Urothelium cell line (cell line): ENCODE measurements at places on chromosomes 6 and 20.

- DNase-seq, result no peak
Observed at GRCh38 chr20:53613748-53614147, 20.1 kb upstream of the ZNF217 start.

- no peak for DNase-seq
Observed at GRCh38 chr6:156256161-156256560, 521.0 kb upstream of the ARID1B start.

- DNase-seq, result no peak
Observed at GRCh38 chr6:16043171-16044135, 85.4 kb upstream of the MYLIP start.

GRCh38 chr6:149071997-149072396, 245.5 kb upstream of the TAB2 start:
- no peak for DNase-seq

DNA sequence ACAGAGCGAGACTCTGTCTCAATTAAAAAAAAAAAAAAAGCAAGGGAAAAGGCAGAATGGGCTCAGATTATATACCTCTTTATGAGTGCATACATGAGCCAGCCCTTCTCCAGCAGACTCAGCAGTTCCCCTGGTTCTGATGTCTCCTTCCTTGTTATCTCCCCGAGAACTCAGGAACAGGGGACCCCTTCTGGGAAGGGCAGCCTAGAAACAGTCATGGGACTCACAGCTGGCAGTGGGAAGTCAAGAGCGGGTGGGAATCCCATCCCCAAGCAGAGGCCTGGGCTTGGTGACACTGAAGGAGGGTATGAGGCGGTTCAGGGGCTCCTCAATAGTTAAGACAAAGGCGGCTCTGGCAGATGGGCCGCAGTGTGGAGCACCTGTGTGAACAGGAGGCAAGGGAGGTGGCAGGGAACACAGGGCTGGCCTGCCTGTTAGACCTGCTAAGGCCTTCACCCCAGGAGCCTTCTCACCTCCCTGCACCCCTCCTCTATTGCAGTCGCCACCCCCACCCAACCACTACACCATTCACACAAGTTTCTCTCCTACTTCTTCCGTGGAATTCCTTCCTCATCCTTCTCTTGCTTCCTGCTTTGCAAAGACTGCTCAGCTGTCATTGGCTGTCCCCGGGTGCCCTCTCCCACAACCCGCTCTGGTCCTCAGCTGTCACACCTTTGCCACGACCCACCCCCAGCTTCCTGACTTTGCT, 29.7 kb upstream of the MDFI start:
- DNase-seq, result no peak
